ENCODE measurements at places on chromosomes 6 and 20.

- no peak for DNase-seq
Measured at GRCh38 chr6:2230659-2231277, 14.6 kb downstream of the GMDS start.

- DNase-seq, result no peak
Measured at GRCh38 chr20:40286975-40287531, 402.0 kb downstream of the MAFB start.

GRCh38 chr6:110366256-110366655 is 8.1 kb upstream of the METTL24 start:
- DNase-seq, result no peak

DNA sequence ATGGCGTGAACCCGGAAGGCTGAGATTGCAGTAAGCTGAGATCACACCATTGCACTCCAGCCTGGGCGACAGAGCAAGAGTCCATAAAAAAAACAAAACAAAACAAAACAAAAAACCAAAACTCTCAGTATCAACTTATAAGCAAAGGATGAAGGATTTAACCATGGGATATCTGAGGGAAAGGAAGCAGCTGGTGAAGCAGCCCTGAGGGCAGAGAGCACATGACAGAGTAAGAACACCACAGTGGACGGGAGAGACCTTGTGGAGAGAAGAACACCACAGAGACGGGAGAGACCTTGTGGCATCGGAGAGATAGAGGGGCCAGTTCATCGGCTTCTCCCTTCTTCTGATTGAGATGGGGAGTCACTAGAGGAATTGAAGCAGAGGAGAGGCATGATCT is 697.2 kb downstream of the HDGFL1 start:
- no peak for DNase-seq

GRCh38 chr6:167766986-167767714 is 59.6 kb upstream of the AFDN start:
- DNase-seq, result no peak

- no peak for DNase-seq
Measured at GRCh38 chr6:123841067-123841896, 37.6 kb downstream of the NKAIN2 start.

GRCh38 chr6:155943635-155944034 is 488.0 kb upstream of the NOX3 start:
- no peak for DNase-seq

GRCh38 chr6:3419624-3420272 is 37.1 kb downstream of the SLC22A23 start:
- peak; percentile 30 for DNase-seq

- DNase-seq, result peak; percentile 64
Measured at GRCh38 chr20:52303281-52303950, 111.8 kb upstream of the ZFP64 start.
